Cortex of kidney (tissue), 1 donor: ENCODE measurements at places on chromosomes 3 and 15.

DNA sequence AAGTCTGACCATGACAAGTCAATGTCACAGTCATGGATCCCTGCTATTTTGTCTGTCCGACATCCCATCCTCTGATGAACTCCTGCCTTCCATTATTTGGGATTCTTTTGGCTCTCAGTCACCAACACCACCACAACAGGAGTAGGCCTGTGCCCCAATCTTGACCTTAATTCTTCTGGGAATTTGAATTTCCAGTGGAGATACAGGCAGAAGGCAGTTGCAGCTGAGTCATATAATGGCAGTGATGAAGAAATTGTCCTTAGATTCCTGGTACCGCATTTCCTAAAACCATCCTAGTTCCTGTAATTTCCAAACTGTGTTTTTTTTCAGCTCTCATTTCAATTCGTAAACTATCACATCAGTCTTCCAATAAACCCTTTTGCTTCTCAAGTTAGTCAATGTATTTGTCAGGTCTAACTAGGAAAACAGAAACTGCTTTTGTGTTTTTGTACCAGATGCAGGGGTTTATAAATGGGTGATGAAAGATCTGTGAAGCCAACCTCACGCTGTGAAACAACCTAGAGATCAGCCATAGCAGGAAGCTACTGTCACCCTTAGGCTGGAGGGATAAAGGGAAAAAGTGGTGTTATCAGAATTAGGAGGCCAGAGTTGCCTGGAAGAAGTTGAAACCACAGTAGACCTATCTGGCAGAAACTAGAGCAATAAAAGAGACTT is 126.3 kb upstream of the TMEM108 start:
- DNase-seq, result no peak

GRCh38 chr3:157122832-157123427 is 37.0 kb downstream of the CCNL1 start:
- no peak for DNase-seq

- DNase-seq, result no peak
Measured at GRCh38 chr15:37898362-37898761, 36.1 kb upstream of the TMCO5A start.

- DNase-seq, result no peak
Measured at GRCh38 chr15:31561156-31561555, 234.5 kb downstream of the KLF13 start.
